SK-N-SH treated with all-trans-retinoic acid at 6 μM for 48 hours (cell line): ENCODE measurements at places on chromosomes 16 and 17.

DNA sequence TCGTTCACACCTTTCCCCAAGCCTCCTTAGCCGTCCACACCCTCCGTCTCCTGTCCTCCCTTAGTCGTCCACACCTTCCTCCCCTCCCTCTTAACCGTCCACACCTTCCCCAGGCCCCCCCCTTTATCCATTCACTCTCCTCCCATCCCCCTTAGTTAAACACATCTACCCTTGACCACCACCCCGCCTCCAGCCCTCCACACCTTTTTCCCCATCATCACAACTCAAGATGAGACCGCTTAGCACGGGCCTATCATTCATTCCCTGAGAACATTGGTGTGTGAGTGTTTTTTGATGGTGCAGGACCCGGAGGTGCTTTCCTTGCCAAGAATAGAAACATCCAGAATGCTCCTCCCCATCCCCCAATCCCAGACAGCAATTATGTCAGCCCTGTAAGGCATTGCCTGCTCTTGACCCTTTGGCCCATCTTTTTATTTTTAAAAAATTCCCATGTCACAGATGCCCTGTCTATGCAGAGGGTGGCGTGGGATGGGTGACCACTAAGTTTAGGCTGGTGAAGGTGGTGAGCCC is 1.4 kb downstream of the TENT4B start:
- ATAC-seq = no peak

DNA sequence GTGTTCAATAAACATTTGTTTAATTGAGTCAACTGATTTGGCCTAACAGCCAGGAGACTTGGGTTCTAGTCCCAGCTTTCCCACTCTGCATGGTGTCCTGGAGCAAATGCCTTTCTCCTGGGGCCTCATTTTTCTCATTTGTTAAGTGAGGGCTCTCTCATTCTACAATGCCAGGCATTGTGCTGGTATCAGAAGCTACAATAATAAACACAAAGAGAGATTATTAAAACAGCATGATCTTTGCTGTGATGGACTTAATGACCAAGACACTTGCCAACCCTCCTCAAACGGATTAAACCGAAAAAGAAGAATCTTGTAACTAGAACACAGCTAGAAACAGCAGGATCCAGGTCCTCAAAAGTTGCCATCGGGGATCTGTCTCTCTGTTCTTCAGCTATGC is 4.8 kb upstream of the VAMP2 start:
- ATAC-seq = no peak

DNA sequence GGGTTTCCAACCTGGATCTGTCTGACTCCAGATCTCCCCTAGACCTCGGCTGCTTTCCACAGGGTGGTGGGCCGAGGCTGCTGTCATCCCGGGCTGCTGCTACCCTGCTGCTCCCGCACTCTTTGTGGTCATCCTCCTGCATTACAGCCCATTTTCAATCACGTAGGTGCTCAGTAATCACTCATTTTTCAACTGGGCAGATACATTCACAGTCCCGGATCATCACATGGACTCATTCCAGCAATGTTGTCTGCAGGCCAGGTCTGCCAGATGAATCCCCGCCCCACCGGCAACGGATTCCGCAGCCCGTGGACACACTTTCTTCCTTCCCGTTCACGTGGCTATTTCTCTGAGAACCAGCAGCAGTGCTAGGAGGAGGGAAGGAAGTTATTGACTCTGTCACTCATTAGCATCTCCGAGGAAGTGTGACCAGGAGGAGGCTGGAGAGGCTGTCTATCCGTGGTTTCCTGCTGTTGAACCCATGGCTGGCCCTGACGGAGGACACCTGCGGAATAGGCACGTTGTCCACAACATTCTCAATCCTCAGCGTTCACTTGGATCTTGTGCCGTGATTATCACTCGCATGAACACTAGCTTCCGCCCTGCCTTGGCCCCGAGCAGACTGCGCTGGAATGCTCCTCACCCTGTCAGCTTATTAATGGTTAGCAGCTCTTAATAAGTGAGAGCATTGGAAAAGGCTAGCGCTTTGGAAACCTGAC is 14.7 kb upstream of the ZCCHC14 start:
- ATAC-seq = no peak

DNA sequence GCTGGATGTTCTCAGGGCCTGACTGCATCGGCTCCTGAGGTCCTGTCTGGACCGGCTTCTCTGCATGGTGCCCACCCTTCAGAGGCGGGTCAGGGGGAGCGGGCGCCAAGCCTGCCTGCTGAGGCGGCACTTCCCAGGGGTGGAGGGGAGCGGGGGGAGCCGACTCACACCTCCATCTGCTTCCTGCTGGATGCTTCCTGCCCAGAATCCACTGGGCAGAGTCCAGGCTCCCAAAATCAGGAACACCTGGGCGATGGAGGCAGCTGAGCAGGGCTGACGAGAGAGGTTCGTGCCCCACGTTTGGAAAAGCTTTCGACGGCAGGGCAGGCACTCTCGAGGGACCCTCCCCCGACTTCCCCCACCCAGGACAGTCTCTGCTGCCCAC is 42.2 kb downstream of the TIMM22 start:
- ATAC-seq = no peak

- no peak; the same call in 2 of the 3 replicates for ATAC-seq
These were observed at the start of gene KIF19 for GRCh38 chr17:74325743-74326379. Gene KIF19, plus strand, starts transcription at chr17:74326226. Its CDS starts 124 bp downstream, at chr17:74326350.

DNA sequence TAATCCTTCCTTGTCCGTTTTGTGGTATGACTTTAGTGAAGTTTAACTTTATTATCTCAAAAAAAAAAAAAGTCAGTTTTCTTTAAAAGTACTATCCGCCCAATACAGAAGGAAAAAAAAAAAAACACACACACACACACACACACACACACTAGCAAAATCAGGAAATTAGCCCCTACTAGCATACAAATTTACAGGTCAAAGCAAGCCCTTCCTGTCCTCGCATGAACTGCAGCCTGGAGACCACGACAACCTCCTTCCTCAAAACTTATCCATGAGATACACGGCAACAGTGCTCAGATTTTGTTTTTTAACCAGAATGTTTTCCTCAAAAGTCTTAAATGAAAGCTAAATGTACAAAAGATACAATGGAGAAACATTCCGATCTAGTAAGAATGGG is 16.2 kb downstream of the NCOR1 start:
- ATAC-seq = no peak

- ATAC-seq = no peak
These were observed 171.0 kb downstream of the MAF start for GRCh38 chr16:79429381-79430190.

- no peak for ATAC-seq
These were observed 30.5 kb downstream of the IQCK start for GRCh38 chr16:19748389-19749168.

- no peak for ATAC-seq
These were observed 8.9 kb upstream of the ULK2 start for GRCh38 chr17:19876529-19877161.

DNA sequence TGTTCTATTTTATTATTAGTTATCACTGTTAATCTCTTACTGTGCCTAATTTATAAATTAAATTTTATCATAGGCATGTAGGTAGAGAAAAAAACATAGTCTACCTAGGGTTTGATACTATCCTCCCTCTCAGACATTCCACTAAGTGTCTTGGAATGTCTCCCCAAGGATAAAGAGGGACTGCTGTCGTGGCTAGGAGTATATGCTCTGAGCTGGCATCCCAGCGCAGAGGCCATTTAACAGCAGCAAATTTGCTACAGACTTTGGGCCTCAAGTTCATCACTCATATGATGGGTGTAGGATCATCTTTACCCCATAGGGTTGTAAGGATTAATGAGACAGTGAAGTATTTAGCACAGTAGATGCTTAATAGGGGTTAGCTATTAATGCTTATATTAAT is 56.7 kb downstream of the ZFHX3 start:
- peak; percentile 3; the same call in 1 of the 3 replicates for ATAC-seq

- no peak for ATAC-seq
These were observed 88.6 kb downstream of the GNAO1 start for GRCh38 chr16:56279914-56280313.

DNA sequence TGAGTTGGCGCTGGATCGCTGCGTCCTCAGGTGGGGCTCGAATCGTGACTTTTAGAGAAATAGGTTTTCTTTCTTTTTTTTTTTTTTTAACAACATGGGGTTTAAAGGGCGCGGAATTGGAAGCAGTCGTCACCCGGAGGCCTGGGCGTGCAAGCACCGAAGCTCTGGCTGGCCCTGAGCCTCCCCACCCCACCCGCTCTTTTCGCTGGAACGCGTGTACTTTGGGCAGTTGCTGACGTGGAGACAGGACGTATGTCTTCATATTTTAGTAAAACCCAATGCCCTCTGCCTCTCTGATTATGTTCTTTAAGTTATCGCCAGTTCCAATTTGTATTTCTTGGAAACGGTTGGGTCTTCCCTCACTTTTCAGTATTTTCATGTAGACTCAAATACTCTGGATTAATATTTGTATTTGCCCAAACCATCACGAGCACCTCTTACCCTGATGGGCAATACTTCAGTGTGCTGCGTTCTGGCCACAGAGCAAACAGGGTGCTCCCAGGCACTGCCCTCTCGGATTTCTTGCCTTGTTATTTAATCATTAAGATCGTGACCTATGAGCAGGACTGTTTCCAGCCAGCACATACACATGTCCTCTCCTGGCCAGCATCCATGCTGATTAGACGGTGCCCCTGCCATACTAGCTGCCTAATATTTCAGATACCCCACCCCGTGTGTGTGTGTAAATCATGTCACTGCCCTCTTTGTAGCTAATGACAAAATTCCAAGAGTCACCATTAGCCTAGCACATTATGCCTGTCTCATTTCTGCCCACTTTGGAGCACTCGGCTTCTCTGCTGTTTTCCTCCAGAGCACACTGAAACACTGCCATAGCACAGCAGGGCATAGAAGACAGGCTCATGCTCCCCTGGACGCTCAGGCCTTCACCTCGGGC is 805 bp upstream of the C16orf95 start:
- peak; percentile 57 for ATAC-seq

GRCh38 chr17:7058831-7059447 is 15.0 kb upstream of the SLC16A11 start:
- no peak for ATAC-seq

DNA sequence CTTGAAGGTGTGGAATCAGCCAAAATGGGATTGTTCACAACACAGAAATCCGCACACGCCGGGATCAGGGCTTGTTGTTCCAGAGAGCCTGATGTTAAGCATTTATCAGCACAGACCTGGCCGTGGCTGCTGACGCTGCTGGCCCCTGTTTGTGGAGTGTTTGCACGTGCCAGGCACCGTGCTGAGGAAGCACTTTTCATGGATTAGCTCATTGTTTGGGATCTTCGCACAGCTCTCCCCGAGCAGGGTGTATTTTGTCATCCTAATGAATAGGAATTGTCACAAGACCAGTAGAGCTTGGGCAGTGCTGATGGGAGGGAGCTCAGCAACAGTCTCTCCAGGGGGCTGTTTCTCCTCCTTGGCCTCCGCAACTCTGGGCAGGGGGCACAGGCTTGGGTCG is 160.4 kb upstream of the PLCG2 start:
- ATAC-seq = no peak

GRCh38 chr17:80474231-80474960 is 2.0 kb downstream of the NPTX1 start:
- ATAC-seq = peak; percentile 46

DNA sequence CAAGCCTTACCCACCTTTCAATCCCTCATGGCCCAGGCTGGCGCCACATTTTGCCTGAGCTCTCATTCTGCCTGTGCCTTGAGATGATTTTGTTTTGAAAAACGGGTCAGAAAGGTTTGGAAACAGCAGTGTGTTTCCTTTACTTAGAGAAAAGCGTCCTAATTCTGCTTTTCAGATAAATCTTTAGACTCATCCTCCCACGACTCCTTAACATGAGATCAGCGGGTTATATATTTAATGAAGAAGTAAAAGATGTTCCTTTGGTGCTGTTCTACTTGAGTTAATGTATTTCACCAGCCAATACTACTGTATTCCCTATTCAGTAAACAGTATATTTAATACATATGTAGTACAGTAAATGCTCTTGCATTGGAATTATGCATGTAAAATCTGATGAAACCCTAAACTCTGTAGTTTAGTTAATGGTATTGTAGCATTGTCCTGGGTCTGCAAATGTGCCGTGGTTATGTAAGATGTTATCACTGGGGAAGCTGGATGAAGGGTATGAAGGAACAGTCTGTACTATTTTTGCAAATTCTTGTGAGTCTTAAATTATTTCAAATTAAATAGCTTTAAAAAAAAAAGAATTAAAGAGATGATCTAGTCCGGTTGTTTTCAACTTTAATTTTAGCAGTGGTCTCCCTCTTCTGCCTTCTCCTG is 199.4 kb upstream of the CACNG5 start:
- peak; percentile 5; the same call in 2 of the 3 replicates for ATAC-seq

DNA sequence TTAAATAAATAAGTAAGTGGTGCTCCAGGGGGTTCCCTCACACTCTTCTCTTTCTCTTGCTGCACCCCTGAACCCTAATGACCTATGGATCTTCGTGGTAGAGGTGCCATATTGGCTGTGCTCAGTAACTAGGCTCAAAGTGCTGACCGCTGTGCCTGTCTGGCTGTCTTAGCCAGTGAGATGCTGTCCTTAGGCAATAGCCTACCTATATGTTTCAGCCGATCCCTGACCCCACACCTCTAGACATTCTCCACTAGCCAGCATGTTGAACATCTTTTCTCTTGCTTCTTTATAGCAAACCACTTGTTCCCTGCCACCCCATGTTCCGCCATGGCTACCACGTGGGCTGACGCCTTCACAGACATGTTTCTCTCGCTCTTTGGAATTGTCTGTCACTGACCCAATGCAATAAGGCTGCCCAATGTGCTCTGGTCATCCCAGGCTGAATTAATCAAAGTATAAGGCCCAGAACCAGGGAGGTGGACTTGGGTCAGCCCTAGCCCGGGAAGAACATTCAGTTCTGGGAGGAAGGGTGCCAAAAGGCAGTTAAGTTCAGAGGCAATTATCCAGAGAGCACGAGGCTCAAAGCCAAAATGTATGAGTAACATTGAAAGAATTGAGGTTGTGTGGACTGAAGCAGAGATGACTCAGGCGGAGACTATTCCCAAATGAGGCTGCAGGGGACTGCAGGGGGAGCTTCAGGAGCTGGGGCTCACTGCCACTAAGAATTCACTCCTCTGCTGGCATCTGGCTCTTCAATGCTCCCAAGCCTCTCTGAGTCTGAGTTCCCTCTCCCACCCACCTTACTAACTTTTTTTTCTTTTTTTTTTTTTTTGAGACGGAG is 28.7 kb upstream of the TNRC6A start:
- peak; percentile 98 for ATAC-seq

GRCh38 chr16:87085441-87085840 is 231.8 kb downstream of the C16orf95 start:
- ATAC-seq = no peak

- ATAC-seq = no peak
These were observed 6.8 kb downstream of the STAC2 start for GRCh38 chr17:39218906-39219305.

DNA sequence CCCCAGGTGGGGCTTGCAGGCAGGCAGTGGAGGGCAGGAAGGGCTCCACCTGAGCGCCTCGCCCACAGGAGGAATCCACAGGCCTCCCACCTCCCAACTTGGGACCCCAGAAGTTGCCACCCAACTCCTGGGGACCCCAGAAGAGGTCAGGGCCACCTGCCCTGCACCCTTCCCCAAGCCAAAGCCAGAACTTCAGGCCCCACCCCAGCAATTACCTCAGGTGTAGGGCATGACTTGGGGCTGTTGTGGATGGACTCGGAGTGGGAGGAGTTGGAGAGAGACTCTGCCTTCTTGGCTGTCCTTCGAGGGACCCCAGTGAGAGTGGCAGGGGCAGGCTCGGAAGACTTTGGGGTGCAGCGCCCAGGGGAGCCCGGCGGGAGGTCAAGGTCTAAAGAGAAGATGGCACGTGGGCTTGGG is 10.5 kb downstream of the TSPOAP1 start:
- ATAC-seq = no peak
